SJCRH30 (cell line): ENCODE measurements at places on chromosomes 6 and 20. TPM values are rescaled to one million over a fixed set of nuclear protein-coding genes. Genes with fewer than 3 reads are reported as not detected.

SLC35D3 gene
- total RNA-seq: 0.05 and 0.06 TPM in 2 replicates

CPXM1 gene
- total RNA-seq: 0.10 and 0.12 TPM in 2 replicates

MRPS18B gene
- total RNA-seq: 48.8 and 51.6 TPM in 2 replicates

PI3 gene
- not detected in 2 replicates for total RNA-seq

ZC2HC1B gene
- total RNA-seq: not detected in 2 replicates

RIN2 gene
- total RNA-seq: 20.3 and 22.6 TPM in 2 replicates

PPP1R14C gene
- total RNA-seq: 0.05 TPM in 1 of 2 replicates, not detected in the other

GRCh38 chr20:36094497-36094896 is 60.0 kb upstream of the EPB41L1 start:
- no peak for DNase-seq

DNA sequence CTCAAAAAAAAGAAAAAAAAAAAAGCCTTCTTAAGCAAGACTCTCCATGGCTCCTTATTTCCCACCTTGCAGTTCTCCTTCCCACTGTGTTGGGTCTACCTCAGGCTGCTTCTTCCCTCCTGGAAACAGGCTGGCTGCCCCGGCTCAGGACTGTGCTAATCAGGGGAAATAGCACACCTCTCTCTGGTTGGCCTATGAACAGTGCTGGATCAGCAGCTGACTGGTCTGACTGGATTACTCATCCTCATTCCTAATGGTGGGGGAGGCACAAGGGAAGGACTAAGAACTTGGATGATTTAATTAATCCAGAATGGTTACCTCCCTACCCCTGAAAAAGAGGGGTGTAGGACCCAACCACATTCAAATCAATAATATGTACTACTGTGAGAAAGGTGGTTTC is 3.9 kb upstream of the SRSF3 start:
- DNase-seq: no peak

GRCh38 chr6:157429248-157429647 is 48.3 kb downstream of the ZDHHC14 start:
- no peak for DNase-seq

- DNase-seq: no peak
Measured at GRCh38 chr6:144809120-144809519, 524.0 kb downstream of the UTRN start.

DNA sequence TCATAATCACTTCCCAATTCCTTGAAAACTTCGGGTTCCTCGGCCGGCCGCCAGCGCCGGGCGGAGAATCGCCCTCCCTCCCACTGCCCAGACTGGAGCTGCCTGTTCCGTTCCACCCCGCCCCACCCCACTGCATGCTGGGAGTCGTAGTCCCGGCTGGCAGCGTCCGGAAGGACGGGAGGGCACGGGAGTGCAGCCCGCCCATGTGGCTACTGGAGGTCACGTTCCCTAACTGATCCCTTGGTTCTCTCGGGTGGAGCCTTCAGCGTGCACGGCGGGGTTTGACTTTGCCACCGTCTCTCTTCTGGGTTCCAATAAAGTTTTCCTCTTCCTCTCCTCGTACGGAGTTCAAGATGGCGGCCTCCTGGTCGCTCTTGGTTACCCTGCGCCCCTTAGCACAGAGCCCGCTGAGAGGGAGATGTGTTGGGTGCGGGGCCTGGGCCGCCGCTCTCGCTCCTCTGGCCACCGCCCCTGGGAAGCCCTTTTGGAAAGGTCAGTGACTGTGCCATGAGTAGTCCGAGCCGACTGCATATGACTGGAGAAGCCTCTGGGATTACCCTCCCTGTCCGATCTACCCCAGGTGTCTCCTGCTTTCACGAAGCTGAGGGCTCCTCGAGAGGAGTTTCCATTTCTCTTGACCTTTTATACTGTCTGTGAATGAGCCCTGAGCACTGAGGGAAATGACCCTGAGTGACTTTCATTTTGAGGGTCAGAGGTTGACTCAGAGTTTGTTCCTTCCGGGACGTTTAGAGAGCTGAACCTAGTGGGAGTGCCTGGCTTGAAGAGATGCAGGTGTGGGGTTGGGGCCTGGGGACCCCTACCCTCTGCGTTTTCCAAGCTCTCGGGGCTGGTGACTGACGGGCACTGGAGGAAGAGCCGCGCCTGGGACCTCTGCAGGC is at the start of gene AFG1L:
AFG1L (plus strand) TSS at position 328 of the 899 bp plus-strand sequence; CDS start at position 354, 26 bp downstream.
- DNase-seq: peak; percentile 94

DNA sequence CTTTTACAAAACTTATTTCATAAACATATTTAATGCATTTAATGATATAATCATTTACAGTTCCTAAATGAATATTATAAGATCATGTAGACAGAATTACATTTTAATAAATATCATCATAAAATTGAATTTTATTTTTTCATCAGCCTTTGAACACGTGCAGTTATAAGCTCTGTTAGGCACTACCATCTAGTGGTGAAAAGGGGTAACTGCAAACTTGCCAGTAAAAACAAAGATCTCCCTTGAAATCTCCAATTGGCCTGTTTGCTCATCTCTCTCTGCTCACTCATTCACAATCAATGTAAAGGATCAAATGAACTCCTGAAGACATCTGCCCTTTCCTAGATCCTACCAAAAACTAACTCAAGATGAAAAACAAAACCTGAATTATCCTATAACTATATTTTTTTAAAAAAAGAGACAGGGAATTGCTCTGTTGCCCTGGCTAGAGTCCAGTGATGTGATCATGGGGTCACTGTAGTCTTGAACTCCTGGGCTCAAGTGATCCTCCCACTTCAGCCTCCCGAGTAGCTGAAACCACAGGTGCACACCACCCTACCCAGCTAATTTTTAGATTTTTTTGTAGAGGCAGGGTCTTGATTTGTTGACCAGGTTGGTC is 31.7 kb downstream of the SAMHD1 start:
- peak; percentile 39 for DNase-seq

DNA sequence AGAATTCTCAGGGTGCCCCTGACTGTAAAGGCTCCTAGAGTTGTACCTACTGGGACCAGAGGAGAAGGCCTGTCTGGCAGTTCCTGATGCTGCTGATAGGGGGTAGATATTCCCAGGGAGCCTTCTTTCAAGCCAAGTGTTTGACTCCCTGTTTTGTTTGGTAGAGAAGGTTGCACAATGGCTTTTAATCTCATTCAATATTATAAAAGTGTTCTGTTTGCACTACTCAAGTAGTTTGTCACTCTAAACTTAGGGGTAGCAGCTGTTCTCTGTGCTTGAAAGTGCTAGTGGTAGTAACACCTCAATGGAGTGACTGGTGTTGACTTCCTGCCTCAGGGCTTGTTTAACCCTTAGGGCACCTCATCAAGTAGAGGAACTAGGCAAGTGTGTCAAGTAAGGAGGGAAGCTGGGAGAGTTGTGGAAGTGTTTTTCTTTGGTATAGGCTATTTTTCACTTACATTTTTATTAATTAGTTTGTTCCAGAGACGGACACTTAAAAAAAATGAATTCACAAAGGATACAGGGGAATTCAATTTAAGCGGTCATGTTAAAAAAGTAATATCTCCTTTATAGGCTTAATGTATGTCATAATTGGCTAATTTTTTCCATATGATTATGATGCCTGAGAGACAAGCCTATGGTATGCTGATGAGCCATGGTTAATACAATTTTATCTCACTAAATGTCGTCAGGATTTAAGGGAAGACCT is 38.1 kb downstream of the BICRAL start:
- DNase-seq: peak; percentile 36

DNA sequence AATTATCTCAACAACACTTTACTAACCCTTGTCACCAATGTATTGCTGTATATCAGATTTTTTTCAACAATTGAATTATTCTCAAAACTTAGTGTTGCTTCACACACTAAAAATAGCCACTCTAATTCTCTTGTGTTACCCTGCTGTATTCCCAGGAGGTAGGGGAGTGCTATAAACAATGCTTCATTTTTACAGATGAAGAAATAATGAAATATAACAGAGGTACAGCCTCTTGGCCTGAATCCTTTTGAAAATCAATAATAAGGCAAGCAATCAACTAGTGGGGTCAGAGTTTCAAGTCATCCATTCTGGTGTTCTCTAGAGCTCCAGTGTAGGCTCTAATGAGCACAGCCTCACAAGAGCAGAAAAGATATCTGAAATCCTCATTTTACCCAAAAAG is 10.9 kb downstream of the HIVEP2 start:
- DNase-seq: no peak

GRCh38 chr6:86856937-86857563 is 80.3 kb upstream of the HTR1E start:
- peak; percentile 16 for DNase-seq

GRCh38 chr6:138007014-138007472 is 100.2 kb downstream of the PERP start:
- peak; percentile 71 for DNase-seq

GRCh38 chr6:108580646-108581045 is 19.9 kb downstream of the FOXO3 start:
- DNase-seq: no peak

GRCh38 chr6:15148356-15148946 is 97.4 kb upstream of the JARID2 start:
- DNase-seq: peak; percentile 81

GRCh38 chr6:128024969-128025368 is 124.1 kb upstream of the THEMIS start:
- no peak for DNase-seq
